Activated CD4-positive, alpha-beta T cell treated with anti-CD3 and anti-CD28 coated beads, Interleukin-2, amount 50 U/mL, for 24 hours (primary cell): ENCODE measurements at places on chromosomes 16 and 17.

GRCh38 chr16:57039148-57039812 lies 49.9 kb downstream of the NLRC5 start:
- no peak for DNase-seq

DNA sequence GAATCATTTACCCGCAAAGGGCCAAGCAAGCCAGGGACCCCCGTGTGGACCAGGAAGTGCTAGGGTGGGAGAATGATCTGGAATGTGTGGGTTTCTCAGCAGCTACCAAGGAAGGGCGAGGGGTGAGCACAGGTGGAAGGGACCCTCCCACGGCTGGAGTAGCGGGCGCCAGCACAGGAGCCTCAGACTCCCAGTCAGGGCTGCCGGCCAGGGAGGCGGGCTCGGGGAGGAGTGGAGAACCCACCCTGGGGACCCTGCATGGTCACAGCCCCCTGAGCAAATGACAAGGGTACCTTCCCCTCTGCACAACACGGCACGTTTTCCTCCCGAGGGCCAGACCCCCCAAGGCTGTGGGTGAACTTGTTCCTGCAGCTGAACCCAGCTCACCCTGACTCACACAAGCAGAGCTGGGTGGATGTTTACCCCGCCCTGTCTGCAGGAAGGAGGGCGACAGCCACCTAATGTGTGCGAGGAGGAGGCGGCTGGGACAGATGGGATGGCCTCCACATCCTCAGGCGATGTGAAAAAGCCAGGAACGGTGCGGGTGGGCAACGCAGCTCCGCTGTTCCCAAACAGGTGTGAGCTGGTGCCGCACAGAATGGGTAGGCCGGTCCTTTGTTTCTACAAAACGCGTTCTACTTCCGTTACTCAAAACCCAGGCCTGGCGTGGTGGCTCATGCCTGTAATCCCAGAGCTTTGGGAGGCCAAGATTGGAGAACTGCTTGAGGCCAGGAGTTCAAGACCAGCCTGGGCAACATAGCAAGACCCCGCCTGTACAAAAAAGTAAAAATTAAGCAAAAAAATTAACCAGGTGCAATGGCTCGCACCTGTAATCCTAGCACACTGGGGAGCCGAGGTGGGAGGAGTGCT lies 6.2 kb downstream of the ECI1 start:
- no peak for DNase-seq

DNA sequence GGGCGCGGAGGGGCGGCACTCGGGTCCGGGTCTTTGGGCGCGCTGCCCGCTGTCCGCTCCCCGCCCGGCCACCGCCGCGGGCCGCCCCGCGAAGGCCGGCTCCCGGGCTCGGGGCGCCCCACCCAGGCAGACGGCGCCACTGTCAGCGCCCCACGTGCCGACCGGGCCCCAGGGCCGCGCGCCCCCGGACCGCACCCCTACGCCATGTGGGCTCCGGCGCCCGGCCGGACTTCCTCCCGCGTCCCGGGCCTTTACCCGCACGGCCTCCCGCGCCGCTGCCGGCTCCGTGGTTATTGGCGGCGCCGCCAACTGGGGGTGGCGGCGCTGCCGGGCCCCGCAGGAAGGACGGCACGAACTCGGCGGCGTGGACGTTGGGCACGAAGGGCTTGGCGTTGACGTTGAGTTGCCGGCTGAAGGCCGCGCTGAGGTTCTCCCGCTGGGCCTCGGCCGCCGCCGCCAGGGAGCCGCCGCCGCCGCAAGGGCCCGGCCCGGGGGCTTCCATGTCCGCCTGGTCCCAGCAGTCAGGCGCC lies 577 bp downstream of the GSPT1 start:
- DNase-seq, result no peak

GRCh38 chr17:5248821-5249479 lies 14.3 kb upstream of the SCIMP start:
- DNase-seq, result no peak

- DNase-seq, result no peak
Observed at GRCh38 chr16:83539736-83540490, 267.9 kb upstream of the HSBP1 start.

- no peak for DNase-seq
Observed at GRCh38 chr17:31843070-31843745, 15.8 kb downstream of the COPRS start.

- DNase-seq, result no peak
Observed at GRCh38 chr16:86088816-86089215, 189.9 kb downstream of the IRF8 start.

DNA sequence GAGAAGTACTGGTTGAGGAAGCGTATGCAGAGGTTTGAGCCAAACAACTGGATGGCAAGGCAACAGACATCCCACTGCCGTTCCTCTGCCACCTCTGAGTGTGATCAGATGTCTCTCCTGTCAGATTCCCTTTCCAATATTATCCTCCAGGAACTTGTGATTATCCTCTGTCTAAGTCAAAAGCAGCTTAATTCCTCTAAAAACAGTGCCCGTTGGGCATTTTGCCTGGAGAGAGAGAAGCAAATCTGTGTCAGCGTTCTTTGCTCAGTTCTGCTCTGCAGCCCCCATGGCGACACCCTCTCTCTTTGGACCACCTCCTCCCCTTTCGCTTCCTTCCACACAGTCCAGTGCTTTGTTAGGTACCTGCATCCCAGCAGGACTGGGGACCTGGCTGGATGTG lies 56.1 kb upstream of the TBX2 start:
- no peak for DNase-seq

DNA sequence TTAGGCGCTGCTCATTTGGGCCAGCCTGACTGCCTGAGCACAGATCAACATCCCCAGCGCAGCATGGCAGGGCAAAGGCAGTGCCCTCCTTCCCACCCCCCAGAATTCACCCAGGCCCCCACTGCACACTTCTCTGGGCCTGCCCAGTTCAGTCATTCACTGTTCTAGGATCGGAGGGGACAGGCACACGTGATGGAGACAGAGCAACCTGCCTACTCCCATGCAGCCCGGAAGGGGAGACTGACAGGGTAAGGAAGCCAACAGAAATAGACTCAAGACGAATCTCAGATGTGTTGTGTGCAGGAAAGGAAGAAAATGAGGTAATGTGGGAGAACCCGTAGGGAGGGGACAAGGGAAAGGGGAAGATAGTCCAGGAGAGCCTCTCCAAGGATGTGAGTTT lies 59.2 kb upstream of the LYRM9 start:
- no peak for DNase-seq

DNA sequence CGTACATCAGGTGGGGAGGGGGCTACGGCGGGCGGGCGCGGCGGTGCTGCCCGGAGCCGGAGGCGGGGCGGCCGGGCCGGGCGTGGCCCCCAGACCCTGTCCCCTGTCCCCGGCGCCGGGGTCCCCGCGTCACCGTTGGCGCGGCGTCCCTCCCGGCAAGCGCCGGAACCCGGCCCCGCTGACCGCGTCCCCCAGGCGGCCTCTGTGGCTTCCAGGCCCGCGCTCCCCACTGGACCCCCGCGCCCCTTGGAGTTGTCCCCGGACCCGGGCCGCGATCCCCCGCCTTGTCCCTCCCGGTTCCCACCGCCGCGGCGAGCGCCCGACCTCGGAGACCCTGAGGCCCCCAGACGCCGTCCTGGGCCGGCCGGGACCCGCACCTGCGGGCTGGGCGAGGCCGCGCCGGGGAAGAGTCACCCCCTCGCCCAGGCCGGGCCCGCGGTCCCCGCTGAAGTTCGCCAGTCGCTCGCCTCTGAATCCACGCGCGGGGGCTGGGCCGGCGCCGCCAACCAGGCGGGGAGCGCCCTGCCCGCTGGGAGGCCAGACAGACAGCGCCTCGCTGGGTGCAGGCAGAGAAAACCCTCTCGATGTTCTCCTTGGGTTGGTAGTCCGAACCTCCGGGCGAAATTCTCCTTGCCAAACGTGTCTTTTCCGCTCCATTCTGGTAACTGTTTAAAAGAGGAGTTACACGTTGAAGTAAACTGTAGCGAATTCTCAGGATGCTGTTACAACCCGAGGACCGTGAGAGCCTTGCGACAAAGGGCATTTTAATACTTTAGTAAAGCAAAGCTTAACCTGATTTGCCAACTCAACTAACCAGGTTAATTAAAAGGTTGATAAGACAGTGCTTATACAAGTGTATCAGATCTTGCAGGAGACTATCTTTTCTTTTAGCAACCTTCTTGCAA lies 761 bp downstream of the GAN start:
- DNase-seq, result no peak

DNA sequence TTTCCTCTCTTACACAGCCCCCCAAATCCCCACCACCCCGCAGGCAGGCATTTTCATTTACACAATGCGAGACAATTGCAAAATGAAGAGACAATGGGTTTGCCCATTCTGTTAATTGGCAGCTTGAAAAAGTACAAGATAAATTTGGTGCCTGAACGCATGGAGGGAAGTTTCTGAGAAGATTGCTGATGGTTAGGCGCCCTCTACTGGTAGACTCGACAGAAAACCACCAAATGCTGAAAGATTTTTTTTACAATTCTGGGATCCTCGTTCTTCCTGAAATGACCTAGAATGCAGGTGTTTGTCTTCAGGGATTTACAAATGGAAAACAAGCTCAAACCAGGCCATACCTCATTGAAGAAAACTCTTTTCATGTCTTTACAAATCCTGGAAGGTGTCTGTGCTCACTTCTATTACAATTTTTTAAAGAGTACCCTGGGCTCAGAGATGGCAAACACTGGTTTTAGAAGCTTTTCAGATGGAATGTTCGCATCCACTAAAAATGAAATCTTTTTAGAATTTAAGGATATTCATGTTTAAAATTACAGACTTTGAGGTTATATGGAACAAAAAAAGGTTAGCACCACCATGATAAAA lies 338.5 kb downstream of the PMP22 start:
- DNase-seq, result no peak

DNA sequence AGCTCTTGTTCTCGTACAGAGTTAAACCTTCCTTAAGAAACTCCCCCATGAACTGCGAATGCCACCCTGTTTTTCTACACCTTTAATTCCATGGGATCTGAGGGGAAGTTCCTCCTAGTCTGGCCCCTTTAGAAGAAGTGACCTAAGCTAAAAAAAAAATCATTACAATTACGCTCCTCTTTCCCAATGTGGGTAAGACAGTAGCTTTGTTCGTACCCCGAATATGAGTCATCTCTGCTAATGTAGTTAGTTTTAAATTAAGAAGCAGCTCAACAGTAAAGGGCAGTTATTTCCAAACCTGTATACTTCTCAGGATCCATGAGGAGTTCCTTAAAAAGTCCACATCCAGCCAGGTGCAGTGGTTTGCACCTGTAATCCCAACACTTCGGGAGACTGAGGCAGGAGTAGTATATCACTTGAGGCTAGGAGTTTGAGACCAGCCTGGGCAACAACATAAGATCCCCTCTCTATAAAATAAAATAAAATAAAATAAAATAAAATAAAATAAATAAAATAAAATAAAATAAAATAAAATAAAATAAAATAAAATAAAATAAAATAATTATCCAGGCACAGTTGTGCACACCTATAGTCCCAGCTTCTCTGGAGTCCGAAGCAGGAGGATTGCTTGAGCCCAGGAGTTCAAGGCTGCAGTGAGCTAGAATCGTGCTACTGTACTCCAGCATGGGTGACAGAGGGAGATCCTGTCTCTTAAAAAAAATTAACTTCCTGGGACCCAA lies 26.1 kb downstream of the RCVRN start:
- DNase-seq, result no peak

GRCh38 chr17:38464723-38465390 lies 36.6 kb downstream of the ARHGAP23 start:
- DNase-seq, result no peak

DNA sequence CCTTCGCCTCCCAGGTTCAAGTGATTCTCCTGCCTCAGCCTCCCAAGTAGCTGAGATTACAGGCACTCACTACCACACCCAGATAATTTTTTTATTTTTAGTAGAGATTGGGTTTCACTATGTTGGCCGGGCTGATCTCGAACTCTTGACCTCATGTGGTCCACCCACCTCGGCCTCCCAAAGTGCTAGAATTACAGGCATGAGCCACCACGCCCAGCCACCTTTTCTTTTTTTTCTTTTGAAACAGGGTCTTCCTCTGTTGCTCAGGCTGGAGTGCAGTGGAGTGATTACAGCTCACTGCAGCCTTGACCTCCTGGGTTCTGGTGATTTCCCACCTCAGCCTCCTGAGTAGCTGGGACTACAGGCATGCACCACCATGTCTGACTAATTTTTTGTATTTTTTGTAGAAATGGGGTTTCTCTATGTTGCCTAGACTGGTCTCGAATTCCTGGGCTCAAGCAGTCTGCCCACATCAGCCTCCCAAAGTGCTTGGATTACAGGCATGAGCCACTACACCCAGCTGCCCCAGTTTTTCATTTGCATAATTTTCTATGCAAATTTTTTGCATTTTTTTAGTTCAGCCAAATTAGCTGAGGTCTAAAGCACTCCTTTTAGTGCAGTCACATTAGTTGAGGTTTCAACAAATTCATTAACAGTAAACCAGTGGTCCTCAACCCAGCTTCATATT lies 11.3 kb downstream of the WWP2 start:
- no peak for DNase-seq

- DNase-seq, result no peak
Observed at GRCh38 chr16:3348547-3349167, 7.0 kb upstream of the OR2C1 start.

- no peak for DNase-seq
Observed at GRCh38 chr16:10921536-10922327, 20.5 kb downstream of the DEXI start.

DNA sequence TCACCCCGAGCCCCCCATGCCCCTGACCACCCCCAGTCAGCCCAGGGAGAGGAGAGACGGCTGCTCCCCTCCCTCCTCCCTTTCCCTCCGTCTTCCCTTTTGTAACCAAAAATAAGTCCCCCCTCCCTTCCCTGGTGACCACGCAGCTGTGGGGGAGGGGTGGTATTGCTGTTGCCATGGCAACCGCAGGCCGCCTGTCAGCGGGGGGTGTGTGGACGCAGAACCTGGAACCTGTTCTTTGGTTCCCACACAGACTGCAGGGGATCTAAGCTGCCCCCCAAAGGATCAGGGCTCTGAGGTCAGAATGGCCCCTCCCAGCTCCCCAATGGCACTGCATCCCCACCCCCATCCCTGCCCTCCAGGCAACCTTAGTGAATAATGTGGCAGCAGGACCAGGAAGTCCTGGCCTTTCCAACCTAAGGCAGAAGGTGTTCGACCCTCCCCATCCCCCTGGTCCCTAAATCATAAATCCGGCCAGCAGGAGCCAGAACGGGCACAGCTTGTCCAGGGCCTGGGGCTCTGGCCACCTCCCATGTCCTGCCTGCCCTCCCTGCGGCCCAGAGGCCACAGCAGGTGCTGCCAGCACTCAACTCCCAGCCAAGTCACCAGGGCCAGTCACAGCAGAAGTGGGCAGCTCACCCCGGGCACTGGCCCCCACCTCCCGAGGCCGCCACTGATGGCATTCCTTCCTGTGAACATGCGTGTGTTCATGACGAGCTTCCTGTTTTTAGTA lies 12.0 kb downstream of the CA4 start:
- no peak for DNase-seq

GRCh38 chr16:68760671-68761275 lies 23.7 kb downstream of the CDH1 start:
- no peak for DNase-seq
